CD4-positive, alpha-beta T cell treated with Interleukin-6 at 100 ng/mL for 8 hours (primary cell): ENCODE measurements at places on chromosomes 1 and 21.

DNA sequence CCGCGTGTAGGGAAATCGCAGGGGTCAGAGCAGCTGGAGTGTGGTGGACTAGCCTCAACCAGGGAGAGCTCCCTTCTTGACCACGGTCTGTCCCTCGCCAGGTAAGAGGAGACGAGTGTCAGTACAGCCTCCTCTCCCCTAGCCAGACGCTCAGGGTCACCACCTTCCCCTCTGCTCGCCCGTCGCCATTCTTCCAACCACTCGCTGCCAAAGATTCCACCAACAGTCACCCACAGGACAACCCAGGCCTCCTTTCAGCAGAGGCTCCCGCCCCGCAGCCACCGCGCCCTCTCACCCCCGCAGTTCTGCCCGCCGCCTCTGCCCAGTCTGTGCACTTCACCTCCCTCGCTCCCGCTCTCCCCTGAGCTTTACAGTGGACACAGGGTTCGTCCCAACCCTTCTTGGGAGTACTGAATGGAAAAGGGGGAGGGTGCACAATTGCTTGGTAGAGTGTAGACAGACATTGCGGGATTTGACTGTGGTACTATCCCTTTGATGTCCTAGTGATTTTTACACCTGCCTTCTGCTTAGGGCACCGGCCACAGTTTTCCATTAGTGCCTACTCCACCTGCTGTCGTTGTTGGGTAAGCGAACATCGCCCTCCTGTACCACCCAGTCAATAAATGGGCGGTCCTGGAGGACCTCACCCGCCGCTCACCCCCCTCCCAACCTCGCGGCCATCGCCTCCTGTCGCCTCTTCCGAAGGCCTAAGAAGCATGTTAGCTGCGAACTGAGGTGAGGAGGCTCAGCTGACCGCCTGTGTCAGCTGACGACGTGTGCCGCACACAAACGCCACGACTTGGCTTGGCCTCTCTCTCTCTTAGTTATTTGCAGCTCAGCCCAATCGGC is 9.2 kb upstream of the NBPF11 start:
- DNase-seq = no peak

- DNase-seq = no peak
Observed at GRCh38 chr1:33343539-33343938, 22.6 kb upstream of the A3GALT2 start.

DNA sequence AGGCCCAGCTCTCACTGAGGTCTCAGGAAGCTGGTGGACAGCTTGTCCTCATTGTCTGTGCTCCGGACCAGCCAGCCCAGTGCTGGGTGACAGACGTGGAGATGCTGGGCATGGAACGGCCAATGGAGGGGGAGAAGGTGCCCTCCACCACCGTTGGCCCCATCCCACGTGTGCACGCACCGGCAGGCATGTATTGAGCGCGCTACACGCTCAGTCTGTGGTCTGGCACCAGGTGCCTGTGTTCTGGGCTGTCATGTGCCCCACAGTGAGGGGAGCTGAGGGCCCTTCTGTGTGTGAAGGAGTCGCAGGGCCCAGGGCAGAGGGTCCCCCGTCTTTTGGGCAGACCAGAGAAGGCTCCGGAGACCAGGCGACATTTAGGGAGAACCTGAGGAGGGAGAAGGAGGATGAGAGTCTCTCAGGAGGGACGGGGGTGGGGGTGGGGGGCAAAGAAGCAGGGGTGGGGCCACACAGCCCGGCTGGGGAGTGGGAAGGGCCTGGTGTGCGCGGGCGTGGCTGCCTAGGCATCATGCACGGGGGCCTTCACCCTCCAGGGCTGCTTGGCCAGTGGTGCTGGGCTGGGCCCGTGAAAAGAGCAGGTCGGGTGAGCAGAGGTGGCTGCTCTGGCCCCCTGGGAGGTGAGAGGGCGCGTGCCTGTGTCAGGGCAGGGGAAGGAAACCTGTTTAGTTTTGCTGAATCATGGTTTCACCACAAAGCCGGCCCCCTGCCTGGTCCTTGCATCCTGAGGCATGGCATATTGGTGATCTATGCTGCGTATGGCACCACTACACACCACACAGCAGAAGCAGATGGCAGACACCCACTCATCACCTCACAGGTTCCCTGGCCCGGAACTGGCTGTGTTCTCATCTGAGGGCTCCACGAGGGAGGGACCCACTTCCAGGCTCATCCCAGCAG is 86.7 kb upstream of the TTC34 start:
- DNase-seq = no peak

GRCh38 chr1:178536844-178537371 is 24.0 kb downstream of the TEX35 start:
- no peak for DNase-seq

DNA sequence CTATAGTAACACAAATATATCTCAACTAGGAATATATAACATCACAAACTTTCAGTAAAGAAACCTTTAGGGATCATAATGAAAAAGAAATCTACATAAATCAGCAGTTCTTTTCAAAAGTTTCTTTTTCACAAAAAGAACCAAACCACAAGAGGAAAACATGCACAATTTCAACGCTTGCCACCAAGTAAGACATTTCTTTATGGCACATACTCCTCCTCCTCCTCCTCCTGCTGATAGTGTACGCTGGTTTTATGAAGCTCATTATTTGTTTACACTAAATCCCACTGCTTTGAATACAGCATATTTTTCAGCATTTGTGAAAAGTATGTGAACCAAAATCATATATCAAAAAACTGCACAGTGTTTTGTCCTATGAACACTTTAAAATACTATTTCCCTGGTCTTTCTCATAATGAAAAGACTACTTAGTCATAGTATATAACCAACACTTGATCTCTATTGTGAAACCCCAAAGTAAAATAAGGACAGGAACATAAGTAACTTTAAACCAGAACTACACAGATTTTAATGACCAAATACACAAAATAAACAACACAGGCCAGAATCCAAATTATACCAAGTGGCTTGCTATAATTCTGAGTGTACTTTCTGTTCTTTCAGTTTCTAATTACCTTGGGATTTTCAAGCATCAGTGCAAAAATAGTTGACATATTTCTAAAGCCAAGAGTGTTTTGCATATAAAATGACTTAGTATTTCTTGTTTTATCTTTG is 184.2 kb downstream of the EIF4G3 start:
- DNase-seq = no peak
